ENCODE measurements at places on chromosomes 11 and 22.
A peak's percentile ranks its signal among the peaks of the same experiment; 100 is the strongest.

DNA sequence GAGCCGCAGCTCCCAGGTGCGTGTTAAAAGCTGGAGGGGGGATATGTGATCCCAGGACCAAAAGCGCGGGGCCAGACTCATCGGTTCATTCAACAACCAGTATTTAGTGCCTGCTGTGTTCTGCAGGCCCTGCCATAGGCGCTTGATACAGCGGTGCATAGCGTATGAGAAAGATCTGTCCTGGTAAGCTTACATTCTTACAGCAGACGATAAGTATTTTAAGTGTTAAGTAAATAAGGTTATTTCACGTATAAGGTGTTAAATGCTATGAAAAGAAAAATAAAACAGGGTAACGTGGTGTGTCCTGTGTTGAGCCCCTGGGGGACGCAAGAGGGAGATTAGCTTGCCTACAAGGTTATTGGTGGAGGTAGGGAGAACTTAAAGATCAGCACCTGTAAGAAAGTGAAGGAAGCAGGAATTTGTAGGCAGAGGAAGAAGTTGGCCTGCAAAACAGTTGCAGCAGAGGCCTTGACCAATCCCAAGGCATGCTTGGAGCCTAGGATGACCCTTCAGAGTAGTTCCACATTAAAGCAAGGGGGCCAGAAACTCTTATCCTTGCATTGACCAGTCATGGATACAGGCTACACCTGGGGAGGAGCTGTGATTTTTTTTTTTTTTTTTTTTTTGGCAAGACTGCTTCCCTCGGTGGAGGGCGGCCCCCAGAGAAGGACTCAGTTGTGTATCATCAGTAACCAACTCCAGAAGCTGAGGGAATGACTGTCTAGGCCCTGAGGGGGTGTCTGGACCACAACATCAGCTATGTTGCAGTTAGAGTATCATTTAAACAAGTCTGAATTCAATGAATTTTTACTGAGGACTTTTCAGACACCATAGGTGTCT is 487 bp upstream of the LIPT2 start:
- peak; percentile 50 for DNase-seq

- DNase-seq: no peak
Measured at GRCh38 chr11:44229624-44230023, 80.3 kb downstream of the ALX4 start.

DNA sequence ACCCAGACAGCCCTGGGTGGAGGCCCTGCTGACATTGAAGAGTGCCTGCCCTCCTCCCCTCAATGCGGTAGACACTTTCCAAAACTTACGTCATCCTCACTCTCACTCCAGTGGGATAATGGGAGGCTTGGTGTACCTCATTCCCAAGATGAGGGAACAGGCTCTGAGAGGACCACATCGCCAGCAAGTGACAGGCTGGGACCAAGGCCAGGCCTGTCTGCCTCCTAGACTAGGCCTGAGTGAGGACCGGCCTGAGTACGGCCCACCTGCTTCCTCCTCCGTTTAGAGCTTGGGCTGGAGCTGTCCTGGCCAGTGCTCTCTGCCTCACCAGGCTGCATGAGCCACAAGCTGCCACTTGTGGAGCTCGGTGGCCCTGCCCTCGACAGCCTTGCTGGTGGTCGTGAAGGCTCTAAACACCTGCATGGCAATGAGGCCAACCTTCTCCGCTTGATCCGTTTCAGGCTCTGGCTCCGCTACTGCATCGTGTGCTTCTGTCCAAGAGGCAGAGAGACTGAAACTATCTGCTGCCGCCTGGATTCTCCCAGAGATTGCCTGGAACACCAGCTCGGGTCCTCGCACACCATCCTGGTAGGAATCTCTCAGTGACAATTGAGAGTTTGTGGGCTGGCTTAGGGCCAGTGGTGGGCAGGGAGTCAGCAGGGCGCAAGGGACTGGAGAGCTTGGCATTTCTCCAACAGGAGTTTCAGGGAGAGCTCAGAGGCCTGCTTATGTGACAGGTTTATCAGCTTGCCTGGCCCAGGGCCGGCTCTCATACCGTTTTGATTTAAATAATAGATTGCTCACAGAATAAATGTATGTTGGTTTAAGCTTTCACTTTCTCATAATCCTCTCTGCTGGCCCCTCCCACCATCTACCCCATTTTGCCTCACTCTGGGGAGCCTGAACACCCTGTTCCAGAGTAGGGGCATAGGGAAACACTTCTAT is 9.4 kb downstream of the LRRC75B start:
- DNase-seq: peak; percentile 44

- peak; percentile 1 for DNase-seq
Measured at GRCh38 chr11:95585069-95585751, 204.4 kb downstream of the FAM76B start.
